ENCODE measurements at places on chromosomes 16 and 17. TPM values are rescaled to one million over a fixed set of nuclear protein-coding genes. Genes with fewer than 3 reads are reported as not detected.

The WDR90 gene
- total RNA-seq, result 21.0 TPM

The EVI2A gene
- total RNA-seq, result not detected

The DHRS7C gene
- total RNA-seq, result not detected

The JPH3 gene
- 1.9 TPM for total RNA-seq

The KAT2A gene
- 32.4 TPM for total RNA-seq

The TMEM238L gene
- total RNA-seq, result not detected

The ALOX15B gene
- not detected for total RNA-seq

The TRAPPC1 gene
- total RNA-seq, result 45.5 TPM

The NECAB2 gene
- total RNA-seq, result not detected

The TRAF7 gene
- 82.7 TPM for total RNA-seq

DNA sequence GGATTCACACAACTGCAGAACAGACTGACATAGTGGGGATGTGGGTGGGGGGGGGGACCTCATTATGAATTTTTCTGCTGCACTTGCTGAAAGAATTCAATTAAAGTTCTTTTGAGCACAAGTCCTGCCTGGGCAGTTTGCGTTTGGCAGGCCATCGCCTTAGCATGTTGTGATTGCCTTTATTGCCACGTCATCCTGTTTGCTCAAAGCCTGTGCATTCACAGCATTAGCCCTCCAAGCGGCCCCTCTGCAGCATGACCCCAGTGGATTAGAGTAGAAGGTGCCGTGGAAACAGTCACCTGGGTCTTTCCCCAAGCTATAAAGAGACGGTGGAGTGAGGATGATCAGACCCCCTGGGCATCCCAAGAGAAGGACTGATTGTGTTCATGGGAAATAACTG lies 17.2 kb downstream of the MSI2 start:
- no peak for DNase-seq

DNA sequence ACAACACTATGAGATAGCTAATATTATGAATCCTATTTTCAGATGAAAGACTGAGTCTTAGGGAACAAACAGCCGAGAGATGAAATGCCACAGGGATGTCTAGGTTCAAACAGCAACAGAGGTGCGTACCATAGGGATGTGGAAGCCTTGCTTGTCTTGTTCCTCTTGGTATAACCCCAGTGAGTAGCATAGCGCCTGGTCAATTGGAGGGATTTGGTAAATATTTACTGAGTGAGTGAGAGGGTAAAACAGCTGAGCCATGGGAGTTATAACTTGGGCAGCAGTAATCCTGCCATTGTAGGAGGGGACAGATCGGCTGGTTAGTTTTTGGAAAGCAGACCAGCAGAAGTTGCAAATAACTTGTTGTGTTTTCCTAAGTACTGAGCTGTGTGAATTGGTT lies 80.2 kb downstream of the WWOX start:
- no peak for DNase-seq

GRCh38 chr17:66976781-66977201 lies 12.3 kb downstream of the CACNG4 start:
- DNase-seq, result no peak

DNA sequence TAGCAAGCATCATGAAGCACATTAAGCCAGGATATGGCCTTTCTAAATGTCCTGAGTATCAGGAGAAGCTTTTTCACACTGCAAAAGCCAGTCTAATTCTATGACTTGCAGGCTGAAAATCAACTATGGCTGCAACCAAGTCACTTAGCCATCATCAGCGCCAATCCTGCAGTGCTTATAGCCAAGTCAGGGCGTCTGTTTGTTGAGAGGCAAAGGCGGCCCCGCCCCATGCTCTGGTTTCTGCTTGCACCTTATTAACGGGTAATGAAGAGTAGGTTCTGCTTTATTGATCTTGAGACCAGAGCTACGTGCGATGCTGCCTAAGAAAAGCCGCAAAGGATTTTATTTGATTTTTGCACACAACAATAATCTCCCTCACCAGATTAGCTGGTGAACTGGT lies 88.4 kb downstream of the CDH13 start:
- no peak for DNase-seq

DNA sequence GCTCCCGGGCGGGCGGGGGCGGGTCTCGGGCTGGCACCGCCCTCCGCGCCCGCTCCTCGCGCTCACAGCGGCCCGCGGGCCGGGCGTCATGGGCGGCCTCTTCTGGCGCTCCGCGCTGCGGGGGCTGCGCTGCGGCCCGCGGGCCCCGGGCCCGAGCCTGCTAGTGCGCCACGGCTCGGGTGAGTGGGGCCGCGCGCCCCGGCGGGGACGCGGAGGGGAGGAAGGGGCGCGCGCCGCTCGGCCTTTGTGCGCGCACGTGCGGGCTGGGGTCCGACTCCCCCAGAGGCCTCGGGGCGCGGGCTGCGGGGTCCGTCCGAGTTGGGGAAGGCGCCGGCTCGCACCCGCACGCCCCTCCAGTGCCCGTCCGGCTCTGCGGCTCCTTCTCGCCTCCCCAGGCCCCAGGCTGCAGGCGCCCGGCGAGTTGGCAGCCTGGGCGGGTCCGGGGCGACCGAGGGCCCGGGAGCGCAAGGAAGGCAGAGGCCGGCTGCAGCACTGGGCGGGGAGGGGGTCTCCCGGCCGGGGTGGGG lies at the start of gene NME4:
Gene NME4 (plus strand): TSS at position 65 of the 527 bp plus-strand sequence. CDS start 24 bp downstream, at position 89.
- no peak for DNase-seq

DNA sequence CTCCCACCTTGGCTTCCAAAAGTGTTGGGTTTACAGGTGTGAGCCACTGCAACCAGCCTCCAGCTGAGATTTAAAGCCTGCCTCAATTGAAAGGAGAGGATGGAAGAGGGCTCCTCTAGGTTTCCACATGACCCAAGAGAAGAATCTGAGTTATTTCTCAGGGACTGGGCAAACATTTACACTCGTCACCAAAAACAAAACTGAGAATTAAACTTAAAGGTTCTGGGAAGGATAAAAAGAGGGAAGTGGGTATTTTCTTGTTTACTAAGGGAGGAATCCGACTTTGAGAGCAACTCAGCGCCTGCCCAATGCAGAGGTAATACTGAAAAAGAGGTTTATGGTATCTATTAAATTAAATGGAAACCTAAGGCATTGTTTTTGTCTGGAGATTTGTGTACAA lies 13.3 kb downstream of the HOXB1 start:
- no peak for DNase-seq

GRCh38 chr16:56911771-56912571 lies 20.0 kb upstream of the HERPUD1 start:
- DNase-seq, result no peak

GRCh38 chr17:19410875-19411620 lies at the start of gene RNF112:
Gene RNF112 (plus strand): TSS chr17:19411232. CDS start chr17:19411409, 177 bp downstream.
- no peak for DNase-seq

- no peak for DNase-seq
Measured at GRCh38 chr17:7262935-7263800, 890 bp upstream of the CLDN7 start.

DNA sequence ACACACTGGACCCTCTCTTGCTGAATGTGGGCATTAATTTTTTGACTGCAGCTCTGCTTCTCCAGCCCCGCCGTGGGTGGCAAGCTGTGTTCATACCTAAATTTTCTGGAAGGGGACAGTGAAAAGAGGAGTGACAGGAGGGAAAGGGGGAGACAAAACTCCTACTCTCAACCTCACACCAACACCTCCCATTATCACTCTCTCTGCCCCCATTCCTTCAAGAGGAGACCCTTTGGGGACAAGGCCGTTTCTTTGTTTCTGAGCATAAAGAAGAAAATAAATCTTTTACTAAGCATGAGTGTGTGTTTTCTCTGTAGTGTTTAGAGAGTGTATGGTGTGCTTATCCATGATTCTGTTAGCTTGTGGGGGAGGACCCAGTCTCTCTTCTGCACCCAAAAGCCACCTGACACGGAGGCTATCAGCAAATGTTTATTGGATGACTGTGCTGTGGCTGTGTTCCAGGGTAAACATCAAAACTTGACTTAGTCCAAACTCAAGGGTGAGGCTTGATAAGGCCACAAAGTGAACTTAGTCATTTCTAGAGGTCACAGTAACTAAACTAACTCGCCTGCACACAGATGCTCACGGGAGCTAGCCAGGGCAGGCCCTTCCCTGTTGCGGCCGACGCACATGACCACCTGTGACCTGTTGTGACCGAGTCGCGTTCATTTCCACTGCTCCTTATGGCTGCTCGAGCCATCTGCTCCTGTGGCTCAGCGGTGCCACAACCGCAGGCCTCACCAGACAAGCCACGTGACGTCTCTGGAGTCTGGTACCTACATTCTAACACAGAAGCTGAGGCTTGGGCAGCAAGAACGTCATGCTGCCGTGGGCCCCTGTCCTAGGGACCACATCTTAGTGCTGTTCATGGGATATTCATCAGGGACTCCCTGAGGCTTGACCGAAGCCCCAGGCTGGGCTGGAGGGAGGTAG lies 9.8 kb upstream of the MED11 start:
- no peak for DNase-seq

- no peak for DNase-seq
Measured at GRCh38 chr16:50718061-50718760, 23.7 kb upstream of the CYLD start.

All from kidney epithelial cell (primary cell).